ENCODE measurements at places on chromosomes 7 and 10. TPM values are rescaled to one million over a fixed set of nuclear protein-coding genes. Genes with fewer than 3 reads are reported as not detected.

Gene OR13A1
- total RNA-seq: not detected

Gene TWIST1
- total RNA-seq: 1.6 TPM

Gene SPDYE2
- not detected for total RNA-seq

Gene CALML5
- total RNA-seq: not detected

Gene PDIA4
- total RNA-seq: 48.7 TPM

Gene BAIAP2L1
- total RNA-seq: 1.6 TPM

Gene SLC26A5
- total RNA-seq: not detected

Gene HOXA13
- total RNA-seq: not detected

Gene UBTD1
- 26.6 TPM for total RNA-seq

Gene CLDN12
- 34.1 TPM for total RNA-seq

Measured in Right ventricle myocardium inferior (tissue), 1 donor.